ENCODE measurements at places on chromosomes 12 and 14.
A peak's percentile ranks its signal among the peaks of the same experiment; 100 is the strongest.

- no peak for DNase-seq
Measured at GRCh38 chr14:34368971-34369647, 92.9 kb downstream of the SPTSSA start.

DNA sequence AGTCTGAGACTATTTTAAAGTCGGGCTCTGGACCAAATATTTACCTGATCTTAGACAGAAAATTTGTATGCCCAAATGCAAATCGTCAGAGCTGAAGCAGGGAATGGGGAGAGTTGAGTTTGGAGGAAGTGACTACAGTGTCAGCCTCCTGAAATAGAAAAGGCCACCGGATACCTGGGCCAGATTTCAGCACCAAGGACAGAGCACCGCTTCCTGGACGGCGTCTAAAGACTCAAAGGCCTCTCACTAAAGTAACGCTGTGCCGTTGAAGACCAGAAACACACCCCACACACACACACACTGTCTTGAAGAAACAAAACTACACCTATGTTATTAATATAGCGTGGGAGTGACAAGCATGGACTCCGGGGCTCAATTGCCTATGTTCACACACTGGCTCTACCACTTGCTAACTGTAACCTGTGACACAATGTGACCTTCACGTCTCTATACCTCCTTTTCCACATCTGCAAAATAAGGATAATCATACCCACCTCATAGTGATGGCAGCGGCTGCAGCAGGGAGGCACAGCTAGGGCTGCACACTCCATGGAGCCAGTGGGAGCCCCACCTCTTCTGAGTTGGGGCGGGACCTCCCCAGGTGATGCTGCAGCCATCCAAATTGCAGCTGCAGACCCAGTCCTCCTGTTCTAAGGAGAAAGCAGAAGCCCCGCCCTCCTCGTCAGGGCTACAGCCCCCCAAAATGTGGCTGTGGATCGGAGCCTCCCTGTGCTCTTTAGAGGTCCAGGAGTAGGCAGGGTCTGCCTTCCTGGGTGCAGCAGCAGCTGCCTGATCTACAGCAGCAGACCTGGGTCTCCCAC lies 35.6 kb downstream of the KRT76 start:
- DNase-seq = no peak

DNA sequence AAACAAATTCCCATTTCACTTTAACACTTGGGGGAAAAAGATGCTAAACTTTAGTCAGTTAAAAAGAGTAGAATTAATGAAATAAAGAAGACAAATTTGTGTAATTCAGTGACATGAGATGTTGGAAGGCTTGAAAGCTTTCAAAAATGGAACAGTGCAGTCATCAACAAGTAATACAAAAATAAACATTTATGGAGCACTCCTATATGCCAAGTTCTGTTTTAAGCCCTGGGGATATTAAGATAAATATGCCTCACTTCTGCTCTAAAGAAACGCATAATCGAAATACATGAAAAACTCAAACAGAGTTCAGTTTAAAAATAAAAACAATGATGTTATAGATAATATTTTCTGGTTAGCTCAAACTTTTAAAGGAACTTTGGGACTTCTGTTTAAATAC lies 93.0 kb downstream of the KCNH5 start:
- no peak for DNase-seq

GRCh38 chr14:102828151-102828550 lies 50.9 kb downstream of the TRAF3 start:
- no peak for DNase-seq

GRCh38 chr14:68282479-68283377 lies 463.1 kb downstream of the RAD51B start:
- DNase-seq = no peak

- DNase-seq = no peak
Measured at GRCh38 chr14:96627811-96628775, 125.9 kb downstream of the PAPOLA start.

- DNase-seq = no peak
Measured at GRCh38 chr14:101506926-101507835, 54.1 kb upstream of the DIO3 start.

- no peak for DNase-seq
Measured at GRCh38 chr12:24746006-24746671, 202.8 kb downstream of the BCAT1 start.

- DNase-seq = no peak
Measured at GRCh38 chr12:88428350-88428749, 151.9 kb downstream of the KITLG start.

- no peak for DNase-seq
Measured at GRCh38 chr12:64229240-64229639, 7.1 kb upstream of the KICS2 start.

DNA sequence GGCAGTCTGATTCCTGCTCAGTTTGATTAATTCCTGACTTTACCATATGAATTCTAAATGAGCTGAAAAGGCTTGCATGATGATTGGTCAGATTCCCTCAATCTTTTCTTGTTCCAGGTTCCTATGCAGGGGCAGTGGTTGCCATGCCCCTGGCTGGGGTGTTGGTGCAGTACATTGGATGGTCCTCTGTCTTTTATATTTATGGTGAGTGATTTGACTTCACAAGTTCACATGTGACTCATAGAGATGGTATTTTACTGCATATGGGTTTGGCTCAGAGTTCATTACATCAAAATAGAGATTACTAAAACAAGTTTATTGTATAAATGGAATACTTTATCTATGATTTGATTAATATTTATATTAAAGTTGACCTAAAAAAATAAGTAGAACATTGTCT lies 44.8 kb downstream of the SLC17A8 start:
- no peak for DNase-seq

DNA sequence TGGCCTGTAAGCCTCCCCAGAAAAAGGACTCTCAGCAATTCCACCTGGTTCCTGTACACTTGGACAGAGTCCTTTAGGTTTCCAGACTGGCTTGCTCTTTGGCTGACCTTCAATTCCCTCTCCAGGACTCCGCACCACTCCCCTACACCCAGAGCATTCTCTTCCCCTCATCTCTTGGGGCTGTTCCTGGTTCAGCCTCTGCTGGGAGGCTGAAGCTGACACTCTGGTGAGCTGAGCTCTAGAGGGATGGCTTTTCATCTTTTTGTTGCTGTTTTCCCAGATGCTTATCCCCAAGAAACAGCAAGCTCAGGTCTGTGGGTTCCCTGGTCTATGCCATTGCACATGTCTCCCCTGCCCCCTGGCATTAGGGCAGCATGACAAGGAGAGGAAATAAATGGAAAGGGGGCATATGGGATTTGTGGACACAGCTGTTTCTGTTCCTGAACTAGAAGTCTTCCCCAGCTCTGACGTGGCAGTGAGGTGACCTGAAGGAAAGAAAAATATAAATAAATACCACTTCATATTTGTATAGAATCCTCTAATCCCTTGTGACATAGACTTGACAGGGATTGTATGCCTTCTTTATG lies 1.3 kb downstream of the RNASE7 start:
- no peak for DNase-seq

DNA sequence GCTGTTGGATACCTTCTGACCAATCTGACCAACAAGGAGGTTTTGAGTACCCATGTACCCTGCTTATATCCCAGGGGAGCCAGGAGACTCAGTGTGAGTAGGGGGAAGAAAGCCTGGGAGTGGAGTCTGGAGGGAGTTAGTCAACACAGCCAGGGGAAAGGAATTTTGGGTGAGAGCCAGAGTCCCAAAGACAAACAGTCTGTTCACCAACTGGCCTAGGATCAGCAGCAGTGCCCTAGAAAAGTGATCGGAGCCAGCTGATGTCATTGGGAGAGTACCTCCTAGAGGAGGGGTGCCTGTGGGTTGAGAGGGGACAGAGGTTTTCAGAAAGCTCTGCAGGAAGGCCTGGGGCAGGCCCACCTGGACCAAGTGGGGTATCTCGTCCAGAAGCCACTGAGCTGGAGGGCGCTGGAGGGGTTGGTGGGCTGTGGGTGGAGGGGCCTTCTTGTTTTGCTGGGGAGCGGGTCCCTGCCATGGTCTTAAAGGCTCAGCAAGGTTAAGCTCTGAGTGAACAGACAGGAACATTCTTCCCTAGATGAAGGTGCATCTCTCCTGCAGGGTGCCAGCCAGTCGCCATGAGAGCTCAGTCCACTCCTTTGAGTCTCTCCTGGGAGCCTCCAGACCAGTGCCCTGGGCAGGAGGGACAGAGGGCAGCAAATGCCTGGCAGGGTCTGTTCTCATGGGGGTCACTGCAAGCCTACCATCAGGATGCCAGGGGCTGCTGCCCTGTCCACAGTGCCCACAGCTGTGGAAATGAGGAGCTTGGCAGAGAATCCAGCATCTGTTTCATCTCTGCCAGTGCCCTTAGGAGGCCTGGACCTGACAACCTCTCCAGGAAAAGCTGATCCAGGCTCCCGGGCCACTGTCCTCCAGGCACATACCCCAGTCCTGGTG lies 63.6 kb downstream of the CHGA start:
- DNase-seq = peak; percentile 16

DNA sequence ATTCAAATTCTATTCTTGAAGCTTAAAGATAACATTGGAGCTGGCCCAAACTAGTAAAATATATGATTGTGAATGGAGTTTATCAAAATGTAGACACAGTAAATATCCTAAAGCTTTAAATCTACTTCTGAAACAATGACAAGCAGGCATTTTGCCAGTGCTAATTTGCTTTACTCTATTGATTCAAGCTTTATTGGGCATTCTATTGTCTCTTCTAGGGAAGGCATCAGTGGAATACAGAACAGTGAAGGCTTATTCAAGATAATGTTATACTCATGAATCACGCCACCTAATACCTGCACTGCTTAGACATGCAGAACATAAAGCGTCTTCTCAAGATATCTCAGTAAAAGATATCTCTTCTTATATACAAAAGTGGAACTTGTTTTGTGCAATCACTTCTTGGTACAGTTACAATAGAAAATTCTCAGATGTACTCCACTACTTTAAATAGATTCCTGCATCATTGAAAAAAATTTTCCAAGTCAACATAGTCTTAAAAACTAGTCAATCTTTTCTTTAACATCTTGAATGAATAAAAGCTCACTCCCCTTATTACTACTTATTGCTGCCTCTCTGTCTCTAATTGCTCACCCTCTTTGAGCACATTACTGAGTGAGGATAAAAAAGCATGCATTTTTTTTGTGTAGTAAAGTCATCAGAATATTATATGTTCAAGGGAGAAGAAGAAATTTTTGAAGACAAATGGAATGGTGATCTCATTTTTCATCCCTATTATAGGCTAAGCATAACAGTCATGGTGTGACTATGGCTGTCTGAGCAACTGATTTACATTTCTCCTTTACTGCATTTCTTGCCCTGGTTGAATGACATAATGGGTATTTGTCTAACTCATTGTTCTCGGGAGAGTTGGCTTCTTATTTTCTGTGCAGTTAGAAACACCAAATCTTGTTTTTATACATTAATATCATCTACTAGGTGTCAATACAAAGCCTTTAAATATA lies 98.0 kb upstream of the E2F7 start:
- DNase-seq = no peak

DNA sequence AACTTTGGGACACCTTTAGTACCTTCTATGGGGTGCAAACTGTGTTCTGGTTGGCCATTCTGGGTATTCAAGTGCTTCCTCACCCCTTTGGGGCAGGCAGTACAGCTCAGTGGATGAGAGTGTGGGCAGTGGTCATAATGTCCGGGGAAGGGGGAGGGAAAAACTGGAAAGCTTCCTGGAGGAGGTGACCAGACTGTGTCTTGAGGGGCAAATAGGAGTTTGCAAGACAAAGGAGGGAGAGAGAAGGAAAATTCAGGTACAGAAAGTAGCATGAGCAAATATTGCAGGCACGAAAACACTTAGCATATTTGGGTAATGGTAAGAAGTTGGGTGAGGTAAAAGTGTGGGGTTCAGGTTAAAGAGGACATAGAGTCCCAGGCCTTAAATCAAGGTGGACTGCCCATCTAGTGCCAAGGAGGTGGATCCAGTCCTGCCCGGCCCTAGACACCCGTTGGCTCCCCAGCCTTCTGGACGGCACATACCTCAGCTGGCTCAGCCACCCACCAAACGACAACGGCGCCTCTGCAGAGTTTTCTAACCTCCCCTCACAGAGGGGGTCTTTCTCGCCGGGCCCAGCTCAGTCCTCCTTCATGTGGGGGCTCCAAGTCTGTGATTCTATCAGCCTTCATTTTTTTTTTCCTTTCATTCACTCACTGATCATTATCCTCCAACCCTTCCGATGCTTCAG lies 86.4 kb downstream of the DICER1 start:
- no peak for DNase-seq

All from hippocampal formation (tissue), 2 donors.